GM12878 (cell line): ENCODE measurements at places on chromosomes 12 and 14. TPM values are rescaled to one million over a fixed set of nuclear protein-coding genes. Genes with fewer than 3 reads are reported as not detected.

CACNA1C gene
- 0.13 TPM in 1 of 2 replicates, not detected in the other for total RNA-seq

SLC25A47 gene
- not detected in 2 replicates for total RNA-seq

IL31 gene
- total RNA-seq = not detected in 2 replicates

FAM222A gene
- 0.37 and 0.49 TPM in 2 replicates for total RNA-seq

CCDC77 gene
- total RNA-seq = 11.2 and 12.0 TPM in 2 replicates

ANKRD33 gene
- not detected in 2 replicates for total RNA-seq

CCDC197 gene
- total RNA-seq = not detected in 2 replicates

ITGA5 gene
- total RNA-seq = 1.2 and 1.5 TPM in 2 replicates

VDR gene
- 3.0 and 3.8 TPM in 2 replicates for total RNA-seq

GRCh38 chr14:51138404-51139103 is 43.6 kb upstream of the TRIM9 start:
- DNase-seq = no peak

DNA sequence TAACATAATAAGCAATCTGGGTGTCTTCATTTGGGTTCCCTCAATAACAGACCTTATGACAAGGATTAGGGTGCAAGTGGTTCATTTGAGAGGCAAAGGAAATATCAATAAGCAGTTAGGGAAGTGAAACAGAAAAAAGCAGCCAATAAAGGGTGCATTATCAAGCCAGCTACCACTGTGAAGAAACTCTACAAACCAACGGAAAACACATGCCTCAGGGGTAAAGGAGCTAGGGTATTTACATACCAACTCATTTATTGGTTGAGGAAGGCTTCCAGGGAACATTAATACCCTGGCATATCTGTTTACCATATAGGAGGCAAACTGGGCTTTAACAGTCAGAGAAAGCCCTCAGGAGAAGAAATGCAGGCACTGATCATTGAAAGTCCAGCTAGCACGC is 22.7 kb upstream of the IFNG-AS1 start:
- no peak for DNase-seq

DNA sequence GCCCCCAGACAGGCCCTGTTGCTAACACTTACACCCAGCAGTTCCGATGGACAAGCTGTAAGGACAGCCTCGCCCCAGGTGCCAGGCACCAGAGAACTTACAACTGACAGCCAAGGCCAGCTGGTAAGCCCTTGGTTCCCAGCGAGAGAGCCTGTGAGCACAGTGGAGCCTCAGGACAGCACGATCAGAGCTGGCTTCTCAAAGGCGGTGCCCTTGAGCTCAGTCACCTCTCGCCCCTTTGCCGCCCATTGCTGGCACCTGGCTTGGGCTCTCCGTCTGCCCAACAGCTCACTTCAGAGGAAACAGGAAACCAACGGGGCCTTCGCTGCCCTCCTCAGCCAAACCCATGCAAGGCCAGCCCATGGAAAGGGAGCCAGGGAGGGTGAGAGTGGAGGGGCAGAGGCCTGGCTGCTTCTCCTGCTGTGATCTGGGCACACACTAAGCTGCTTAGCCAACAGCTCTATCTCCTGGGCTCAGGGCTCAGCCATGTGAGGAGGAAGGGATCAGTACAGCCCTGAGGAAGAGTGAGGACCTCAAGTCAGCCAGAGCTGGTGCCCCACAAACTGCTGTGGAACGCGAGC is 98.5 kb downstream of the SINHCAF start:
- no peak for DNase-seq

DNA sequence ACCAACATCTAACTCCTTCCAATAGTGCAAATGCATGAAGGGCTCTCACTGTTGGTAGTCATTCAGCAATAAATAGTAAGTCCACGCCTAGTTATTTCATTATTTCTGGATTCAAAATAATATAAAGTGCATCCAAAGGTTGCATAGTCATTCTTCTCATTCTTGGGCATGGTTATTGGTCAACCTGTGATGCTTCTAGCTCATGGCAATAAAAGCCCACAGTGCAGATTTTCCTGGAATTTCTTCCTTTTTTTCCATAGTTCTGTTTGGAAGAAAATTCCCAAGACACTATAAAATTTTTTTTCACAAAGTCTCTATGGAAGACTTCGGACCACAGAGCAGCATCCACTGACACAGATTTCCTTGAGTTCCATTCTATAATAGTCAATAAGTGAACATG is 7.6 kb downstream of the CD69 start:
- no peak for DNase-seq

DNA sequence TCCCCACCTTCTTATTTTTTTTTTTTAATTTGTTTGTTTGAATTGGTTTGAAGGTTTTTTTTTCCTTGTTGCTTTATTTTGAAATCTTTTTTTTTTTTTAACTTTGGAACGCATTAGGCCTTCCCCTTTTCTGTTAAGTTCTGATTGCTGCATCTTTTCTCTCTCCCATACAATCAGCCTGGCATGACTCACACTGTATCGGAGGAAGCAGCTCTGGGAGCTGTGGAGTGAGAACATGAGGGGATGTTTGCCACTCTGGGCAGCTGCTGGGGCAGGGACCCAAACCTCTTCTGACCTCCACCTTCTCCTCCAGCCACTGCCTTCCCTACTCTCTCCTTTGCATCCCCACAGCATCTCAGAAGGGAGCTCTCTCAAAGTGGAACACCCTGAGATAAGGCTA is 160.3 kb upstream of the FKBP4 start:
- DNase-seq = no peak

- no peak for DNase-seq
Measured at GRCh38 chr14:61290701-61291100, 9.6 kb upstream of the TMEM30B start.

- DNase-seq = no peak
Measured at GRCh38 chr12:78725951-78726580, 138.5 kb upstream of the SYT1 start.

DNA sequence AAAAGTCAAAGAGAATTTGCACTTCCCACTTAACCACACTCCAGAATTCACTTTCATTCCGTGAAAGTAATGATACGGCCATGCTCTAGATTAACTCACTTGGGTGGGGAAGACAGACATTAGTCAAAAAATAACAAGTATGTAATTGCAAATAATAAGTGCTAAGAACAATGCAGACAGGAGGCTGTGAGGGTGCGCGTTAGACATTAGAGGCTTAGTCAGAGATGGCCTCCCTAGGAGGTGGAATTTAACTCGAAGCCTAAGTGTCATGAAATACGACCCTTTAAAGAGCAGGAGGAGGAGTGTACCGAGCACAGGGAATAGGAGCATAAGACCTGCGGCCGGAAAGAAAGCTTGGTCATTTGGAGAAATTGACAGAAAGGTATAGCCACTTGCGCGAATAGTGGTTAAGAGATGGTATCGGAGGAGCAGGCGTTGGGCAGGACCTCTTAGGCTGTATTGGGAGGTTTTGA is 628 bp downstream of the SNRPF start:
- no peak for DNase-seq

DNA sequence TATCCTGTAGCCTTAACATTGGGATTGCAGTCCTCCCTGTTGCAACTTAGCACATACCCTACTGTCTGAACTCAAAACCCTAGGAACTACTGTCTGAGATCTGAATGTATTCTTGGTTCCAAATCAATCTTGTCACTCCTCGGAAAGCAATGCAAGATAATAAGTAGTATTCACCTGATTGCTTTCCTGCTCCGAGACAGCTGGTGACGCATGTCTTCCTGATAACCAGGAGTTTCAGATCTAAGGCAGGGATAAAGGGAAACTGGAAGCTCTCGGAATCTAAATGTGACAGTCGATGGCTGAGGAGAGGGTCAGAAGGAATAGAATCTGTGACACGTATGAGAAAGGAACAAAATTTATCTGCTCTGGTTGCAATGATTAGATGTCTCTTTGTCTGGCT is 67.6 kb downstream of the RMST start:
- DNase-seq = no peak

DNA sequence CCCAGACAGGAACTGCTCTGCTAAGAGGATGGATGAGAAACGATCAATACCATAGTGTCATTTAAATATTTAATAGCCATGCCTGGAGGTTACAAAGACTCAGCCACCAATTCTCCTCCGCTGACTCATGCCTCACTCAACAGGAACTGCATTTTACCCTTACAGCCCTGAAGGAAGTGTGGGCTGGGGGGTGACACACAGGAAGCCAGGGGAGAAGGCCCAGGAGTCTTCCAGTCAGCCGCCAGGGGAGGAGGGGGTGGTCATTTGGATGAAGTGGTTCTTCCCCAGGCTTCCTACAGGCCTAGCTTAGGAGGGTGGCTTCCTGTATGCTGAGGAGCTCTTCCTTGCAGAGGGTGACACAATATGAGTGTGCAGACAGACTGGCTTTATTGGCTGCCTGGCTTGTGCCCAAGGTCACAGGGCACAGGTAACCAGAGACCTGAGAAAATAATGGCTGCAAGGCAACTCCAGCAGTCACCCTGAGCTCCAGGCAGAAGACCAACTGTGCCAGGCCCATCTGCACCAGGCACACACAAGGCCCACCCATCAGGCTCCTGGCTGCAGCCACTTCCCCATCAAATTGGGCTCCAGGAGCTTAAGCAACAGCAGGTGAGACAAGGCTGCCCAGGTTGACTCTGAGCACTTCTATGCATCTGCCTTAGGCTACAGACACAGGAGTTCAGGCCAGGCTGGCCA is 30.6 kb upstream of the RPLP0 start:
- no peak for DNase-seq

- DNase-seq = no peak
Measured at GRCh38 chr14:77302926-77303325, 17.8 kb downstream of the POMT2 start.

GRCh38 chr12:100942984-100943749 is 148.6 kb downstream of the ANO4 start:
- no peak for DNase-seq

DNA sequence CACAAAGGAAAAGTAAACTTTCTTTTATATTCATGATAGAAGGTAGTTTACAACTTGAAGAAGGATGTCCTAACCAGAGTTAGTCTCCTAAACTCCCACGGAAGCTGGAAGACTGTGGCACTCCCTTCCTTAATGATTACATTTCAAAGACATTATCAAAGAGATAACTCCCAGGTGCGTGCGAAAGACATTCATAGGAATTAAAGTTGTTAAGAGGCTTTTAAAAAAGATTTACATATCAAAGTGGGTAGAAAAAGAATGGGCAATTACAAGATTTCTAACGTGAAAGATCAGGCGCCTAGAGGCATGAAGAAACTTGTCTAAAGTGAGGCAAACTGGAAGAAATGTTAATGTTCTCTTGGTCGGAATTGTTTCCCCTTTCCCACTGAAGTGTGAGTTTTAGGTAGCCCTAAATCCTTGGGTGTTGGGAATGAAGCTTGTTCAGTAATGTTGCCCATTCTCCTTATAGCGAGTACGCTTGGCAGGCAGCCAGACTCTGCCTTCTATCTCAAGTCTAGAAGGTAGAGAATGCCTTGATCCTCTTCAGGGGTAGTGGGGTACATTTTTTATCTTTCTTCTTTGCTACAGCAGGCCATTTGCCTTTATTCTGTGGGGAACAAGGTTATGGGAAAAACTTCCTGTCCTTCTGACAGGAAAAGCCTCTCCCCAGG is 642.0 kb downstream of the SLC6A15 start:
- no peak for DNase-seq

DNA sequence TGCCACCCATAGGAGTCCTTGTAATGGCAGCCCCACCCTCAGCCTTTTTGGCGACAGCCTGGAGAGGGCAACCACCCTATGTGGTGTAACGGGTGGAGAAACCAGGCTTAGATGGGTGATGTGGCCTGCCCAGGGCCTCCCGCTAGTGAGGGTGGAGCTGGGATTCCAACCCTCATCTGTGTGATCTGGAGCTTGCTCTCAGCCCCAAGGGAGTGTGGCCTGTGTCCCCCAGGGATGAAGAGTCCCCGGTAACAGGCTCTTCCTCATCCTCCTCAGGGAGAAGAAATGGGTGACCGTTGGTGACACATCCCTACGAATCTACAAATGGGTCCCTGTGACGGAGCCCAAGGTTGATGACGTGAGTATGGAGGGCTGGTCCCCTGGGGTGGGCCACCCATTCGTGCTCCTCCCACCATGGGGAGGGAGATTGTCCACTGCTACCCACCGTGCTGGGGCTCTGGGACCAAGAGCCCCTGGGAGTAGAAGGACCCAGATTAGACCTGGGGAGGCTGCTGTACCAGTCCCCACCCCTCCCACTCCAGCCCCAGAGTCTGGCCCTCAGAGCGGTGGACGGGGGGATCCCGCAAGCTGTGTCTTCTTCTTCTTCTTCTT is 8.8 kb downstream of the BCL7A start:
- no peak for DNase-seq

GRCh38 chr14:68747393-68747792 is 45.5 kb downstream of the ZFP36L1 start:
- DNase-seq = no peak

DNA sequence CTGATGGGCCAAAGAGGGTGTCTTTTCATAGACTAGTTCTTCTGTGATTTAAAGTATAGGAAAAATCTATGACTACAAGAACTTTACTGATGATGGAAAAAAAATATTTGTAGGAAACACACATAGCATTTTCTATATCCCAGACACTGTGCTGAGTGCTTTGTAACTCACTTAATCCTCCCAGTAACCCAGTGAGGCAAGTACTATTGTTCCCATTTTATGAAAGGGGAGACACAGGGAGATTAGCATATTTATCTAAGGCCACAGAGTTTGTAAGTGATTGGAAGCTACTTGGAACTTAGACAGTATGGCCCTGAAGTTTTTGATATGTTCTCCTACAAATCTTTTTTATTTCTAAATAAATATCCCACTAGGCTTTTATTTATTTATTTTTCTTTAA is 19.9 kb downstream of the PRPF39 start:
- no peak for DNase-seq

DNA sequence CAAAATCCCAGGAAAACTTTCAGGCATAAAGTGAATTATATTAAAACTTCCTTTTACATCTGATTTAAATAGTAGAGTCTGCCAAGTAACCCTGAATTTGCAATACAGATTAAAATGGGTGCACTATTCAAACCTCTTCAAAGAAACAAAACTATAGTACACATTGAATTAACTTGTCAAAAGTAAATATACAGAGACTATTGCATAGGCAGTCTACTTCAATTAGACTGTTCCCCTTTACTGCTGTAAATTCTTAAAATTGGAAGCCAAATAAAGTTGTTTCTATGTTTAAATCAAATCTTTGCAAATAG is 7.1 kb downstream of the KRAS start:
- no peak for DNase-seq

GRCh38 chr14:101251812-101252442 is 309.4 kb upstream of the DIO3 start:
- DNase-seq = no peak

- DNase-seq = no peak
Measured at GRCh38 chr14:53470351-53471043, 317.4 kb upstream of the DDHD1 start.
